ENCODE measurements at places on chromosomes 12 and 14. TPM values are rescaled to one million over a fixed set of nuclear protein-coding genes. Genes with fewer than 3 reads are reported as not detected.

Gene GDF3
- not detected for total RNA-seq

Gene ZBTB42
- total RNA-seq, result 3.4 TPM

Gene SUSD6
- 72.2 TPM for total RNA-seq

Gene PTPN6
- 321 TPM for total RNA-seq

Gene RGS6
- total RNA-seq, result 0.15 TPM

Gene CMA1
- not detected for total RNA-seq

Gene CAPZA3
- total RNA-seq, result not detected

DNA sequence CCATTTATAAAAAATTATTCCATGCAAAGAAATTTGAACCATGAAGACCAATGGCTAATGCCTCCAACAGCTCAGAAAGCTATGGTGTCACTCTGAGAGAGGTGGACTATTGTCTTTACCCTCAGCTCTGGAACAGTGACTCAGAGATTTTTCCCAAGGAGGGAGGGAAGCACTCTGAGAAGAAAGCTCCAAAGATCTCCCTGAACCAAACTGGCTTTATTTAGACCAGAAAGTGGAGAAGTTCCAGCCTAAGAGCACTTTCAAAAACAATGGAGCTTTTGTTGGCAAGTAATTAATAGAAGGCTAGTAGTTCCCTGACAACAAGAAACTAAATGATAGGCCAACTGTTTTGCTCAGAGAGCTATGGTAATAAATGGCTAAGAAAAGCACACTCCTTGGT is 599.9 kb upstream of the MDGA2 start:
- DNase-seq, result no peak

- DNase-seq, result no peak
Observed at GRCh38 chr12:59874781-59875180, 279.0 kb downstream of the SLC16A7 start.

DNA sequence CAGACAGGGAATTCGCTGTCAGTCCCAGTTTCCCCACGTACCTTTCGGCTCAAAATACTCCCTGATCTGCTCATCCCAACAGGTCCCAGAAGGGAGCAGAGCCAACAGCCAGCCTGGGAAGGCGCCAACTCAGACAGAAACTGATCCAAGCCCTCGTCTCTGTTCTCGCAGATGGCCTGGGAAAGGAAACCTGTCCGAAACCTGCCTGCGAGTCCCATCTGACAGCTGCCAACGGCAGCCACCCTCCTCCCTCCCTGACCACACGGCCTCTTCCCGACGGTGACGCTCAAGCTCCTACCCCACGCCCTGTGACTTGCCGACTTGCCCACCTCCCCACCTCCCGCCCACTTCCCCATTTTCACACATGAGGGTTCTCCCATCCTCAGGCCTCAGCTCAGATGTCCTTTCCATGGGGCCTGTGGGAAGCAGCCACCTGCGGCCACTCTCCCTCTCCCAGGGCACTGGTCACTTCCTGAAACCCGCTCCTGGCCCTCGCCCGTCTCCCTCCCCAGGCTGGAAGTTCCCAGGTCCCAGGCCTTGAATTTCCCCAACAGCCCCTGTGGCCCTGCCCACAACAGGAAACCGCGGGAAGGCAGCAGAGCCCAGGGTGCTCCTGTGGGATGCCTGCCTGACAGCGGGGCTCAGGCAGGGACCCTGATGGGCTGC is 60.9 kb upstream of the FBRSL1 start:
- DNase-seq, result no peak

DNA sequence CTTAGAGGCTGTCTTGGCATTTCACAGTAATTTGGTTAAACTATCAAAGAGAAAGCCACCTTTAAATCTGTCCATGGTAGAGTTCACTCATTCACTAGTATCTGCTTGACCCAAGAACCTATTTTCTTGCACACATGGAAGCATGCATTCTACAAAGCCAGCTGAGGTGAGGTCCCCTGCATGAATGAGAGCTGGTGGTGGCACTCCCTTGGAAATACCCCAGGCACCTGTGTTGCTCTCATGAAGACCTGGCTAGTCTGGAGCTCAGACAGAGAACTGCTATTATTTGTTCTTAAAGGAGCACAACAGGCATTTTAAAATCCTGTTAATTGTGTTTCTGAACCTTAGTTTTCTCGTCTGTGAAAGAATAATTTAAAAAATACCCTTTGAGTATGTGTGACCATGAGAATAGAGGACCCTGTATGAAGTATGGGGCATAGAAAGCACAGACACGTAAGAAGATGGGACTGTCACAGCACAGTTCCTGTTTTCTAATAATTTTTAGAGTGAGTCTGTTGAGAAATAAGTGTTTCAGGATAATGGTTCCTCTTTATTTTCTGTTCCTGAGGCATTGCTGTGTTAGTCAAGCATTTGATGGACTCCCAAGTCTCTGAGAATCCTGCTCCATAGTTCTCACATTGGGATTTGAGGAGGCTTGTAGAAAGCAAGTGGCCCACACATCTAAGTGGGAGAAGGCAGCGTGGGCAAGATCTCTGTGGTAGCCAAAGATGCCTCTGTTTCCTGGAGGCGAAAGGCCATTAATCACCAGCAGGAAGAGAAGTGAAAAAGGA is 10.9 kb downstream of the RGS6 start:
- no peak for DNase-seq

DNA sequence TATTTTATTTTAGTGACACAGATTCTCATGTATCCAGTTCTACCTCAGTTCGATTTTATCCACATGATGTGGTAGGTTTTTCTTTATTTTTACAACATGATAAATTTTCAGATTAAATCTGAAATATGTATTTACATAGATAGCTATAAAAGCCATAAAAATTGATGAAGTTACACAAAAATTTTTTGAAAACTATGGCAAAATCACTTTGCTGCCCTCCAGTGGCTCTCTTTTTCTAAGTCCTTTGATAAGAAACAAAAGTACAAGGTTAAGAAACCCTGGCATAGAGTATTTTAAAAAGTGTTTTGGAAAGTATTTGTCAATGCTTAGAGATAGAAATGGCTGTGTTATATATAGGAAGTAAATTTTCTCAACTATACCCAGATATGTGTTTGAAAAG is 104.2 kb downstream of the PCNX1 start:
- no peak for DNase-seq

GRCh38 chr12:26080911-26081310 is 43.9 kb downstream of the BHLHE41 start:
- no peak for DNase-seq

DNA sequence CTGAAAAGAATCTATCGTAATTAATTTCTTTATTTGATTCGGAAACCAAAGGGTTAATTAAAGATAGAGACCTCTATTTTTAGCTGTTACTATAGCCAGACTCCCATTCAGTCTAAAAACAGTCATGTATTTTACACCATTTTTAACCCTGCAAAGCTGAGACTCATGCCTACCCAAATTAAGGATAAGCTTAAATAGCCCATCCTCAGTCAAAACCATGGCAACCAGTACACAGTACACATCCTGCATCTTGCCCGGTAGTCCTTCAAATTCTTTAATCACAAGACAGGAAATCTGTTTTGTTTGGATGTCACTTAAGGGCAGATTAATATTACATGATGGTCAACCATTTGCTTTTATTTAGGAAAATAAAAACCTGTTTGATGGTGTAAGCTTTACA is 25.5 kb upstream of the KCNK10 start:
- no peak for DNase-seq
